ENCODE measurements at places on chromosomes 4 and X.

DNA sequence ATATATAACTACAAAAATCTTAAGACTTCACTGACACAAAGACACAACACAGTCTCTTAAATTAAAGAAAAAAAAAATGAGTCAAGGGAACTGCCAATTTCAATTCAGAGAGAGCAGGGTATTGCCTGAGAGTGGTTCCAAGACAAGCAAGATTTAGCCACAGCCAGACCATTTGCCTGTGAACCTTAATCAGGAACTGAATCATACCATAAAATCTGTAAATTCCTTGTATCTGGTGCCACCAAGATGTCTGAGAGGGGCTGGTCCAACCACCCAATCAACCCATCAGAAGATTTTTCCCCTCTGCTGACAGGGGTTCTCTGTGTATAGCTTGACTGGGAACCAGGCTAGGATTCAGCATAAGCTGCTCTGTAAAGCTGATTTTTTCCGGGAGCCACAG is 159.2 kb downstream of the CPEB2 start:
- DNase-seq = no peak

- DNase-seq = no peak
These were observed 1.2 kb upstream of the HSD17B11 start for GRCh38 chr4:87392183-87392582.

DNA sequence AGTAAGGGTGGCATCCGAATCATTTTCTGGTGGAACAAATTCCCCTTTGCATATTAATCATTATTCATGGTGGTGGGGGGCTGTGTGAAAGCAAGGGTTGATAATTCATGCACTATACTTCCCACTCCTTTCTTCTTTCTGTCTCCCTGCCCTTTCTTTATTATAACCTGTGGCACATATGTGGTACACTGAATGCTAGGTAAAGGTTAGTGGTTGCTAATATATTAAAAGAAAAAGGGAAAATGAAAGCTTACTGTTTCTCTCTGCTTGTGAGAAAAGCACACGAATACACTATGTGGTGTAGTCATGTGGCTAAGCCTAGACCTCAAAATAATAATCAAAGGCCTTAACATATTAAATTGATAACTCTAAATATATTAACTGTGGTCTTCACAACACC is 178.4 kb upstream of the RPS6KA3 start:
- no peak for DNase-seq

GRCh38 chr4:98261405-98262291 is 464 bp downstream of the RAP1GDS1 start:
- peak; percentile 45 for DNase-seq

GRCh38 chr4:161530710-161531109 is 633.1 kb downstream of the FSTL5 start:
- no peak for DNase-seq

DNA sequence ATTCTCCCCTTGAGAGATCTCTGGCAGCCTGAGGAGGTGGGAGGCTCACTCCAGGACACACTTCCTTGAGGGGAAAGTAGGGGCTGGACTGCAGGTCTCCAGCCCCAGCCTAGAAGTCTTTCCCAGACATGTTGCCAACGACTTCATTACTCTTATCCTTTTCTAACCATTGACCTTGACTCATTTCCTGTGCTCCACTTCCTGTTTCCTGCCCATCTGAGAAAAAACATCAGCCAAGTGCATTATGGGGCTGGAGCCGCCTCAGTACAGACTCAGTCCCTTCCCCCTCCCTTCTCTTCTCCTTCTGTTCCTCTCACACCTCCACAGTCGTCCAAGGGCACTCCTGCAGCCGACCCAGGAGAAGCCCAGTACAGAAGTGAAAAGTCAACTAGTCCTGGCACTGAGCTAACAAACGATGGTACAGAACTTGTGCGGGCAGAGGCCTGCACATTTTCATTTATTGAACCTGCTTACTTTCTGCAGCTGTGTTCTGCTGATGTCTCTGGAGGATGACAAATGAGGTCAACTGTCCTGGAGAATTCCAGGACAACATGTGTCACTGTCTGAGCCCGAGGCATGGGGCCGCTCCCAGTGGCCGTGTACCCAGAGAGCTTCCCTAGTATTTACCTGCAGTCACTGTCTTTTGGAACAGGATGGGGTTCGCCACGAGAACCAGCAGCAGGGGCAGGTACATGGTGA is 20.1 kb downstream of the GPR143 start:
- no peak for DNase-seq

- no peak for DNase-seq
These were observed 19.5 kb downstream of the WWC2 start for GRCh38 chr4:183118585-183118984.

DNA sequence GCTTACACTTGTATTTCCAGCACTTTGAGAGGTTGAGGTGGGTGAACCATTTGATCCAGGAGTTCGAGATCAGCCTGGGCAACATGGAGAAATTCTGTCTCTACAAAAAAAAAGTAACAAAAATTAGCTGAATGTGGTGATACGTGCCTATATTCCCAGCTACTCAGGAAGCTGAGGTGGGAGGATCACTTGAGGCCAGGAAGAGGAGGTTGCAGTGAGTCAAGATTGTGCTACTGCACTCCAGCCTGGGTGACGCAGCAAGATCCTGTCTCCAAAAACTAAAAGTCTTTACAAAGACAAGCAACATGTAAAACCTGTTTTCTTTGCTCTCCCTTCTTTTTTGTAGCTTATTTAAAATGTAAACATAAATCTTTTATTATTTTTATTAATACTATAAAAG is 1156.1 kb downstream of the FAT4 start:
- no peak for DNase-seq

DNA sequence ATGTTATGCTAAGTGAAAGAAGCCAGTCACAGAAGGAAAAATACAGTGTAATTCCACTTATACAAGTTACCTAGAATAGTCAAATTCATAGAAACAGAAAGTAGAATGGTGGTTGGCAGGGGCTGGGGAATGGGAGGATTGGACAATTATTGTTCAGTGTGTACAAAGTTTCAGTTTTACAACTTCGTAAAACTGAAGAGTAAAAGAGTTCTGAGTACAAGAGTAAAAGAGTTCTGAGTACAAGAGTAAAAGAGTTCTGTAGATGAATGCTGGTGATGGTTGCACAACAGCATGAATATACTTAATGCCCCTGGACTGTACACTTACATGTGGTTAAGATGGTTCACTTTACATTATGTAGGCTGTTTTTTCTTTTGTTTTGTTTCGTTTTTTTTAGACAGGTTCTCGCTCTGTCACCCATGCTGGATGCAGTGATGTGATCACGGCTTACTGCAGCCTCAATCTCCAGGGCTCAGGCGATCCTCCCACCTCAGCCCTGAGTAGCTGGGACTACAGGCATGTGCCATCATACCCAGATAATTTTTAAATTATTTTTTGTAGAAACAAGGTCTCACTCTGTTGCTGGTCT is 230.9 kb downstream of the SOWAHB start:
- no peak for DNase-seq

DNA sequence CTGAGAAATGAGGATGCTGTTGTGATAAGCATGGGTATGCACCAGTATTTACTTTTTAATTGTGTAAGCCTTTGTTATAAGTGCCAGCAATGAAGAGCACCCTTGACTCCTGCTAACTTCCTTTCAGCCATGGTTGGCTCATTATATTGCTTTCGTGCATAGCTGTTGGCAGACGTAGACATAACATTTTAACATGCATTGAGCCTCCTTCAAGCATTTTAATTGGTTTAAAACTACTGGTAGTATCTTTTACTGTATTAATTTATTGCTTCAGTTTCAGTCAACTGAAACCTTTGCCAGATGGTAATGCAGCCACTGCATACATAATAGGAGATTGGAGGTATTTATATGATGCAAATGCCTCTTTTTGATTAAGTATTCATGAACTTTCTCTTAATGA is 1285.4 kb downstream of the PCDH18 start:
- no peak for DNase-seq

GRCh38 chr4:20418861-20419451 is 167.3 kb downstream of the SLIT2 start:
- DNase-seq = no peak

- DNase-seq = no peak
These were observed 834.7 kb downstream of the RAPGEF2 start for GRCh38 chr4:159937595-159937994.

GRCh38 chr4:1683261-1683735 is 815 bp downstream of the FAM53A start:
- no peak for DNase-seq

GRCh38 chrX:17654116-17654515 is 83.2 kb upstream of the SCML1 start:
- peak; percentile 52 for DNase-seq

DNA sequence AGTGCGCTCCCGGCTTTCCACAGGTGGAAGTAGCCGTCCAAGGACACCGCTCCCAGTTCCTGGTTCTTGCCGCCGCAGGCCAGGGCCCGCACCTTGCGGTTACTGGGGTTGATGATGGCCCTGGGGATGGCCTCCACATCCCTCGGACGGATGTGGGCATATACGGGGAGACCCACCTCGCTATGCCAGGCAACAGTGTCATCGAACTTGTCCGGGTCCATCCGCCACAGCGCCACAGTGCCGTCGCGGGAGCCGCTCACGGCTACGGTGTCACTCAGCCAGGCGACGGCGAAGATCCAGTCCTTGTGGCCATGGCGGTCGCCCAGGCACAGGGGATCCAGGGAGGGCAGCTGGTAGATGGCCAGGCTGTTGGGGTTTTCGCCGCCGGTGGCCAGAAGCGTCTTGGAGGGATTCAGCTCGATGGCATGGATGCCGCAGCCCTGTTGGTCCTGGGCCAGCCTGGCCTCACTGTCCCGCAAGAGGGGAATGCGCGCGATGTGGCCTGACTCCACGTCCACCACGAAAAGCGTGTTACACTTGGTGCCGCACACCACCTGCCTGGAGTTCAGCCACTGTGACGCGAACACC is 795 bp downstream of the DCAF12L1 start:
- DNase-seq = no peak

DNA sequence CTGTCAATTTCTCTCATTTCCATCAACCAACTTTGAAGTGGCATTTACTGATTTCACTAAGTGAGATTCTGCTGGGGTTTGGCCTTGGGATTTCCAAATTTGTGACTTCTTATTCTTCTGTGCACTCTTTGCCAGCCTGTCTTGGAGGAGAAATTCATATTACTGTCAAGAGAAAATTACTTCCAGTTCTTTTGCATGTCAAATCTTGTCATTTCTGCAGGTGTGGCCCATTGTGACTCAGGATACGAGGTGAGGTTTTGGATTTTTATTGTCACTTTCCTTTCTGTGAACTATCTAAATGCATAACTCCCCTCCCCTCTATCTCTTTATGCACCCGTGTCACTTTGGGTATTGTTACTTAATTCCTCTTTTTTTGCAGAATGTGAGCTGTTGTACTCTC is 102.6 kb upstream of the GUCY1A1 start:
- no peak for DNase-seq

DNA sequence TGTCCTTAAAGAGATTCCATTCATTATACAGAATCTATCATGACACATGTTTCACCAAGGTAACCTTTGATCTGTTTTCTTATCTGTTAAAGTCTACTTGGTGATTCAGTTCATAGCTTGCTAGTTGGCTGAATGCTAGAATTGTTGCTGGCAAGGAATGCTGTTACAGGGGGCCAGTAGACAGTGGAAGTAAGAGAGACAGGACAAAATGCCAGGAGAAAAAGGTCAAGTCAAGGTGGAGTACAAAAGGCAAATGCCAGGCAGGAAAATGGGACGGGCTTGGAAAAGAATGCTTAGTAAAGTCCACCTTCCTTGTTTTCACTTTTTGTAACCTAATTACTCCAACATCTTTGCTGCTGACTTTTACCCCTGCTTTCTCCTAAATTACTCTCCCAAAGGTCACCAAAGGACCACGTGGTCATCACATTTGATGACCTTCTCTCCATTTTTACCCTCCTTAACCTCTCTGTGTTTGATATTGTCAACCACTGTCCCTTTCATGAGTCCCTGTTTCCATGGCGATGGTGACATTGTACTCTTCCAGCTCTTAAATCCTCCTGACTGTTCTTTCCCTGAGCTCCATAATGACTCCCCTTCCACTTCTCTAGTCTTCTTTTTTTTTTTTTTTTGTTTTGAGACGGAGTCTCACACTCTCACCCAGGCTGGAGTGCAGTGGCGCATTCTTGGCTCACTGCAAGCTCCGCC is 24.5 kb upstream of the TAPT1 start:
- DNase-seq = no peak

DNA sequence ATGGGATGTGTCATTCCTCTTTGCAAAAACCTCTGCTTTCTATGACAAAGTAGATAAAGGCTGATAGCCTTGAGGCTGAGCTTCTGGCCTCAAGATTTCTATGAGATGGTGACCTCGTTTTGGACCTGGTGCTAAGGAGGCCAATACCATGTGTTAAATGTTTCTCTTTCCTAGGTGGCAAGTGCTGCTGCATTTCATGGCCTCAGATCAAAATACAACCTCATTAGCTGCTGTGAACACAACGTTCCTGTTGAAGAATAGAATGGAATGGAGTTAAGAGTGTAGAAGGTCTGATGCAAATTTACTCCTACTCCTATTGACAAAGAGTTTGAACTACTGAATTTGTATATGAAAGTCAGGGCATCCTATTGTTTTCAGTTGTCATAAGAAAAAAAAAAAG is 112.0 kb downstream of the C4orf51 start:
- no peak for DNase-seq

DNA sequence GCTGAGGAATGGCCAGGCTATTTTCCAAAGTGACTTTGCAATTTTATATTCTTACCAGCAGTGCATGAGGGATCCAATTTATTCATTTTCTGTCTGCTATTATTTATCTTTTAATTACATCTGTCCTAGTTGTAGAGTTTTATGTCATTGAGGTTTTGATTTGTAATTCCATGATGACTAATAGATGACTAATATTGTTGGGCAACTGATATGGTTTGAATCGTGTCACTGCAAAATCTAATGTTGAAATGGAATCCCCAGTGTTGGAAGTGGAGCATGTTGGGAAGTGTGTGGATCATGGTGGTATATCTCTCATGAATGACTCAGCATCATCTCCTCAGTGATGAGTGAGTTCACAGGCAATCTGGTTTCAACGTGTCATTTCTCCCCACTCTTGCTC is 201.5 kb downstream of the TBX22 start:
- no peak for DNase-seq

- DNase-seq = no peak
These were observed 177.9 kb downstream of the VEGFC start for GRCh38 chr4:176614793-176615192.

- DNase-seq = no peak
These were observed 107.5 kb downstream of the GUCY2F start for GRCh38 chrX:109374262-109374960.

DNA sequence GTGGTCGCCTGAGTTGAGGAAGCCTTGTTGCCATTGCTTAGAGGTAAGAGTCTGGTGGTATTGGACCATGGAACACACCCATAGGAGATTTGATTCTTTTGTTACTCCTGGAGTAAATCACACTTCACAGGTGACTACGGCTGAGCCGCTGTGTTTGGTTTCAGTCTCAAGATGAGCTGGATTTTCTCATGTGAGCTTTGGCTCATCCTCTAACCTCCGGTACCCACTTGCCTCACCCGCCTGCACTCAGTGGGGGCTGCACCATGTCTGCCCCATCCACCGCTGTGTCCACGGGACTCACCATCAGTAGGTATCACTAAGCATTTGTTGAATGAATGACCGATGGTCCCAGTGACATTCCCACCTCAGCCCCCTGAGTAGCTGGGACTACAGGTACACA is 52.7 kb downstream of the HTT-AS start:
- no peak for DNase-seq

GRCh38 chr4:20432088-20432487 is 180.4 kb downstream of the SLIT2 start:
- no peak for DNase-seq

GRCh38 chr4:127997534-127998388 is 32.6 kb downstream of the ABHD18 start:
- no peak for DNase-seq

- DNase-seq = no peak
These were observed 8.2 kb downstream of the FANCB start for GRCh38 chrX:14864631-14865030.
